ENCODE measurements at places on chromosomes 6 and 20.

- no peak for DNase-seq
These were observed 78.2 kb upstream of the EEF1E1 start for GRCh38 chr6:8180327-8181159.

- no peak for DNase-seq
These were observed 16.6 kb downstream of the SMOC2 start for GRCh38 chr6:168457653-168457934.

DNA sequence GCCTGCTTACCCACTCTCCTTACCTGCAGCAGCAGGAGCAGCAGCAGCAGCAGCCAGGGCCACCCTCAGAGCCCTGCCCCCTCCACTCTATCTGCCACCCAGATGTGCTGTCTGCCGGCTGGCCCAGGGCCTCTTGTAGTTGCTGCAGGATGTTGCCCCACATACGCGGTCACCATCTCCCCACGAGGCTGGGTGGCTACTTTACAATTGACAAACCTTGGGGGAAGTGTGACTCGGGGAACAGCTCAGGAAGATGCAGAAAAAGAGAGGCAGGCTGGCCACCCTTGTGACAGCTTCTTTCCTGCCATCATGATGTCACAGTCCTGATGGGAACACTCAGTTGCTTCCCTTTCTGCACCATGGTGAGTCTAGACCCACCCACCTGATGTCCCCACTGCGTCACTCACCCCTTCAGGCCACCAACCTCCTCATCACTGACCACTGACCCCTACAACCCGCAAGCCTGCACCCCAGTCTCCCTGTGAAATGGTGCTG, 14.5 kb downstream of the TREM1 start:
- no peak for DNase-seq

- DNase-seq, result no peak
These were observed 570 bp downstream of the TULP4 start for GRCh38 chr6:158312672-158313397.

DNA sequence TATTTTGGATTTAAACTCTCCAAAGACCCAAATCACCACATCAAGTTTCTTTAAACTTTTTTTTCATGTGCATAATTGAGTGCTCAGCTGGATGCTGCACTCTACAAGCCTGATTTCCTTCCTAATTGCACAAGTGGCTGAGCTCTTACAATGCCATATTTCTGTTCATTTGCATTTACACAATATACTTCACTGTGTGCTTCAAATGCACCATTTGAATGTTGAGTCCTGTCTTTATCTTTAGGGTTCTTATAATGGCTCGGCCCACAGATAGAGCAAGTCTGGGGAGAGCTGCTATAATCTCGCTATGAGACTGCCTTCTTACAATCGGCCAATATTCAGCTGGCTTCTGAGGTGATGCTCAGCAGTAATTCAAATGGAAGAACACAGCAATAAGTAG, 200.6 kb upstream of the MAP3K7 start:
- no peak for DNase-seq

GRCh38 chr6:98984121-98984520, 36.4 kb upstream of the FBXL4 start:
- DNase-seq, result no peak

DNA sequence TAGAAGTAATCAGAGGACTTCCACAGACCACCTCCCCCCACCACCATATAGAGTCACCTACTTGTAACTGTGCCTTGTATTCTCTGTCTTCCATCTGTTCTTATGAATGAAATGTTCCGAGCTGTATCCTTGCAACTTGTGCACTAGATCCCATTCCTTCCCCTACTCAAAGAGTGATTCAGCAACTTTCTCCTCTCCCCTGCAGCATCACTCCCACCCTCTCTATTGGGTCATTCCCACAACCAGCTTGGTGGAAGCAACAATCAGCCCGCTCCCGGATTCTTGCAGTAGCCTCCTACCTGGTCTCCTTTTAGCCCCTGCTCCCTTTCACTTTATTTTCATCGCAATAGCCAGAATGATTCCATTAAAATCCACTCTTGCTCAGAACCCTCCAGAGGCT, 34.9 kb upstream of the REV3L start:
- no peak for DNase-seq

- DNase-seq, result no peak
These were observed 8.9 kb upstream of the UNC93A start for GRCh38 chr6:167282165-167282564.

DNA sequence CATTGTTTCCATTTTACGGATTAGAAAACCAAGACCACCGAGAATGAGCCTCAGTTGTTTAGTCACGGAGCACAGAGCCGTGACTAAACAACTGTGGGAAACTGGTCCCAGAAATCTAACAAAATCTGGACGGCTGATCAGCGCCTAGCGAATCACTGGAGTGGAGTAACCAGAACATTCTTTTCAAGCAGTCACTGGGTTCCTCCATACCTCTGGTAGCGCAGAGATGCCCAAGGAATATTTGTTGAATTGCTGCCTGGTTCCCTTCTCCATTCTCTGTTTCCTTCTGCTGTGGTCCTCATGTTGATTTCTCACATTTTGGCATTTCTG, 62.0 kb downstream of the GPX5 start:
- no peak for DNase-seq

- DNase-seq, result no peak
These were observed 27.5 kb downstream of the EPB41L1 start for GRCh38 chr20:36181934-36182603.

DNA sequence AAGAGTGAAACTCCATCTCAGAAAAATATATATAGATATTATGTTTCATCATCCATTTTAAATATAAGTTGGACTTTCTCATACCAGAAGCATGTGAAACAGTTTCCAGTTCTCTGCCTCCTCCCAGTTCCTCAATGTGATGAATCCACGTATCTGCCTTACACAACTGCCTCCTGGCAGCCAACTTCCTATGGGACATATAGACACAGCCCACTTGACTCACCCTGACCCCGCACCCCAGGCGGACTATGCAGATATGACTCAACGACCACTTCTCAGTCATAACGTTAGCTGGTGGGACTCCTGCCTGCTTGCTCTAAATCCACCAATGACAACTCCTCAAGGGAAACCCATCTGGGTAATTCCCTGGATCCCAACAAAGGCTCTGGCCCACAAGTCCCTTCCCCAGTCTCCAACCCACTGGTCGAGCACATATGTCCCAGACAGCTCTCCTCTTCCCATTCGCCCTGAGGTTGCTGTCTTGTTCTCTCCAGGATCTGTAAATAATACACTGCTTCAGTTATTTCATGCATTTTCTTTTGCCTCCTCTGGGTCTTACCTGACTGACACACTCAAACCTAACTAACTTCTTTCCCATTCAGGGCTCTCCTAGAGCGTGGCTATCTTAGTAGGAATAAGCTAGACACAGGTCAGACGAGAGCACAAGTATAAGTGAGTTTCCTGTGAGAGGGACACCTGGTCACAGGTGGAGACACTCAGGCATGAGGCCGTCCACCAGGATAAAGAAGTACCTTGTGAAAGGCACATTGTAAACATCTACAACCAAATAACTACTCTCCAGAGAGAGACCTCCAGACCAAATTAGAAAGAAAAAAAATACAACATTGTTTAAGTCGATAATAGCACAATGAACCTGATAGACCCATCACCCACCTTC, 548.5 kb downstream of the CD83 start:
- no peak for DNase-seq

- no peak for DNase-seq
These were observed 100.2 kb upstream of the HMGN3 start for GRCh38 chr6:79334674-79335073.

- no peak for DNase-seq
These were observed 116.6 kb downstream of the MRPL14 start for GRCh38 chr6:44010411-44011349.

- DNase-seq, result no peak
These were observed 168.2 kb downstream of the DLL1 start for GRCh38 chr6:170122651-170123050.

GRCh38 chr6:134379599-134379998, 61.7 kb upstream of the SGK1 start:
- DNase-seq, result no peak

GRCh38 chr6:37123957-37124729, 45.8 kb upstream of the PIM1 start:
- DNase-seq, result no peak

GRCh38 chr20:4459081-4459480, 262.6 kb upstream of the PRND start:
- no peak for DNase-seq

DNA sequence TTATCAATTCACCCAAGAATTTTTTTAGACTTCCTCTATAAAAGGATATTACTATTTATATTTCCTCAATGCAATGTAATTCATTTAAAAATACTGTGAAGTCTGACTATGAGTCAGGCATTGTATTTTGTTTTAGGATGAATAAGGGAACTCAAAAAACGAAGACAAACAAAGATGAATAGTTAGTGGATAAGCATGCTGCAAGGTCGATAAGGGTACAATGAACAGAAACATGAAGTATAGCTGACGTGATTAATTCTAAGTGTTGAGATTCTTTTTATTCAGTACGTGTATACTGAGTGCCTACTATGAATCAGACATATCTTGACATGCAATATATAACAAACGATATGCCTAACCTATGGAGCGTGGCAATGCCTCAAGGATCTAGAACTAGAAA, 105.4 kb downstream of the PDE10A start:
- DNase-seq, result no peak

DNA sequence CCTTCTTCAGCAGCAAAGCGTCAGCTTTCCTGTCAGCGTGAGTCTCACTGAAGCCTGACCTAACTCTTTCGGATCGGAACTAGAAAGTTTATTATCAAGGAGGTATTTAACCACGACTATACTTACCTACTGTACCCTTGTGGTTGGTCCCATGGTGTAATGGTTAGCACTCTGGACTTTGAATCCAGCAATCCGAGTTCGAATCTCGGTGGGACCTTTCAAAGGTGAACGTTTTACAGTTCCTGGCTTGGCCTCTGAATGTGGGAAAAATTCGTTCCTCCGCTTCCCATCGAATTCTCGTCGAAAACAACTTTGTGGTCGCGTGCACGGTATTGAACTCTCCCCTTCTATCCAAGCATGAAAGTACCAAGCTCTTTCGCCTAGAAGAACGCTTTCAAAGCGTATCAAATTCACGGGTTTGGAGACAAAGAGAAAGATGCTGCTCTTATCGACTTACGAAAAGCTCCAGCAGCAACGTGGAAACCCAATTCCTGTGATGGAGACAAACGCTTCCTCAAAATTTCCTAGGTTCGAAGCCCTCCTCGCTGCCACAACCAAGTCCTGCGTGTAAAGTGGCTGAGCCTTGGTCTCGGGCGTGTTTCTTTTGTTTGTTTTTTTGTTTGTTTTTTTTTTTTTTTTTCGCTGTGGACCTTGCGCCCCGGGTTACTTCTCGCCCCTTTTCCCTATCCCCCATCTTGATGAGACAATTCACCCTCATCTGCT, 63.7 kb downstream of the GPX5 start:
- DNase-seq, result no peak

DNA sequence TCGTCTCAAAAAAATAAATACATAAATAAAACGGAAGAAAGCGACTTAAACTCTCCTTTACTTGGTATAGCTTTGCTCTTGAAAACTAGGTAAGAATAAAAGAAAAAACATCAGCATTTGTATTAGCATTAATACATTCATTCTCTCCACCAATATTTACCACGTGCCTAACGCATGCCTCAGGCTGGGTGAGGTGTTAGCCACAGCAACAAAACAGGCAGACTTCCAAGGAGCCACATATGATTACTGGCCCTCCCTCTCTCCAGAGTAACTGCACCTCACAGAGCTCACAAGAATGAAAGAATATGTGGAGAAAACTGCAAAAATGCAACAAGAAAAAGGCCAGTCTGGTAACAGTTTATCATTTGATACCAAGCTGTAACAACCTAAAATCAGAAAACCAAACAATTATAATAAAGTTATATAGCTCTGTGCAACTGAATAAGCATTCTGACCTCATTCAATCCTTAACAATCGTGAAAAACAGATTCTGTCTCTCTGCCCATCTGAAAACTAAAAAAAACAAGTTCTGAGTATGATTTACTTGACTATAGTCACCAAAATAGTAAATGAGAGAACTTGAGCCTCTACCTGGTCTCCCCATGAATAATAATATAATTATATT, 5.2 kb downstream of the NAPB start:
- DNase-seq, result no peak

- DNase-seq, result no peak
These were observed 161.1 kb upstream of the DTNBP1 start for GRCh38 chr6:15823838-15824414.

- no peak for DNase-seq
These were observed 244.6 kb downstream of the HAO1 start for GRCh38 chr20:7695635-7696034.

GRCh38 chr20:3654326-3655130, 8.7 kb downstream of the GFRA4 start:
- DNase-seq, result no peak

- DNase-seq, result no peak
These were observed 164.4 kb upstream of the TAB2 start for GRCh38 chr6:149153100-149153499.

GRCh38 chr6:157853018-157853805, 30.2 kb downstream of the SNX9 start:
- DNase-seq, result no peak

- no peak for DNase-seq
These were observed 6.7 kb downstream of the MAK start for GRCh38 chr6:10831609-10832008.

GRCh38 chr6:1105833-1106400, 206.0 kb upstream of the FOXQ1 start:
- no peak for DNase-seq

GRCh38 chr6:131600716-131601115, 27.3 kb downstream of the MED23 start:
- no peak for DNase-seq

- no peak for DNase-seq
These were observed 20.3 kb upstream of the TENT5A start for GRCh38 chr6:81772741-81773140.

DNA sequence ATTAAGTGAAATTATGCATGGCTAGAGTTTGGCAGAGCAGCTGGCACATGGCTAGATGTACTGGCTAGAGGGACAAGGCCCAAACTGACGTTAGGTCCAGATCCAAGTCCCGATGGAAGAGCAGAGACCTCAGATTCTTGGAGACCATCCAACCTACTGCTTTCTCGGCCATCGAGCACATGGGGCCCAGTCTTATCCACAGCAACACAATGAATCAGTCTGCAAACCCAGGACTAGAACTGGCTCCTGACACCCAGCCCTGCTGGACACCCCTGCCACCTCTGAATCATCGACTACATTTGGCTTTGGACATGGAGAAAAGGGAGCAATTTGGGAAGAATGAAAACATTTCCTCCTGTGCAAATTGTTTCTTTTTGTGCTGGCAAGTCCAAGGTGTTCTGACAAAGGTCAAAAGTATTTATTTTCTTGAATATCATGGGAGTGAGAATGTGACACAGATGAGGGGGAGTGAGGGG, 23.9 kb upstream of the YWHAB start:
- no peak for DNase-seq
